ENCODE measurements at places on chromosomes 16 and 17.

GRCh38 chr16:66811043-66811442 lies 9.7 kb upstream of the TERB1 start:
- DNase-seq, result no peak

- no peak for DNase-seq
These were observed 56.3 kb downstream of the ABCC1 start for GRCh38 chr16:16005721-16006120.

DNA sequence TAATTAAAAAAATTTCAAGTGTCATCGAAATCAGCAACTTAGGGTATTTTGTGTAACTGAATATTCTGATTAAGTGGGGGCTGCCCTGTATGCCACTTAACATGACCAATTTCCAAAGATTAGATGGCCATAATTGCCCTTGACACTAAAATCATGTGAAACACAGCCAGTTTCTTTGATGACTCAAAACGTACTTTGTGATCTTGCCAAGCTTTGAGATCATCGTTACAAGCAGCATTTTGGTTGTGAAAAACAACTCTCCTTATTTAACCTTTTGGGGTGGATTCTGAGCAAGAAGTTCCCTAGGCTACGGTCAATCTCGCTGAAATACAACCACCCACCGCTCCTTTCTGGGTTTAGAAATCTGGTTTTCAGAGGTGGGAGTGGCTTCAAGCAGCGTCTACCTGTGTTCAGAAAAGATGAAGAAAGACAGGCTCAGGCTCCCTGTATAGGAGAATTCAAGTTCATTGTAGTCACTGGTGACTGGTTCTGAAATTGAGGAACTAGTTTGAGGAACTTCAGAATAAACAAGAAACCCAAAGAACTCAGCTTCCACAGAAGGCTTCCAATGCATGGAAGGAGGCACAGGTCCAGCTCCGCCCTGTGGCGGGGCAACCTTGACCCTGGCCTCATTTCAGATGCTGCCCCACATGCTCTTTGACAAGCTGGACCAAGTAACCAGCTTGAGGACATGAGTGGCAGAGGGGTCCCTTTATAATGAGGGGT lies 9.4 kb downstream of the MAP3K14 start:
- DNase-seq, result no peak

DNA sequence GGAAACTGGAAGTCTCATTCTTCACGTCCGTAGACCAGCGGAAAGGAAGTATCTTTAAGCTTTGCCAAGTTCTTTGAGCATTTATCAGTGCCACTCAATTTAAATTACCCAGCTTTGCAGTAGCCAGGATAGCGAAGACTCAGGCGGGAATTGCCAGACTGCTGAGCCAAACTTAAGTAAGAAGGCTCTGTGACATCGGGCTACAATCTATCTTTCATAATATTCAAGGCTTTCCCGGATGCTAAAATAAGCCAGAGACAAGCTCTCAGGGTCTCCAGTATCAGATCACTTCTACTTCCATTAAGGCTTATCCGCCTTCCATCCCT lies 436 bp upstream of the BRIP1 start:
- DNase-seq, result no peak

GRCh38 chr17:65925606-65926307 lies 266.2 kb downstream of the CEP112 start:
- DNase-seq, result no peak

DNA sequence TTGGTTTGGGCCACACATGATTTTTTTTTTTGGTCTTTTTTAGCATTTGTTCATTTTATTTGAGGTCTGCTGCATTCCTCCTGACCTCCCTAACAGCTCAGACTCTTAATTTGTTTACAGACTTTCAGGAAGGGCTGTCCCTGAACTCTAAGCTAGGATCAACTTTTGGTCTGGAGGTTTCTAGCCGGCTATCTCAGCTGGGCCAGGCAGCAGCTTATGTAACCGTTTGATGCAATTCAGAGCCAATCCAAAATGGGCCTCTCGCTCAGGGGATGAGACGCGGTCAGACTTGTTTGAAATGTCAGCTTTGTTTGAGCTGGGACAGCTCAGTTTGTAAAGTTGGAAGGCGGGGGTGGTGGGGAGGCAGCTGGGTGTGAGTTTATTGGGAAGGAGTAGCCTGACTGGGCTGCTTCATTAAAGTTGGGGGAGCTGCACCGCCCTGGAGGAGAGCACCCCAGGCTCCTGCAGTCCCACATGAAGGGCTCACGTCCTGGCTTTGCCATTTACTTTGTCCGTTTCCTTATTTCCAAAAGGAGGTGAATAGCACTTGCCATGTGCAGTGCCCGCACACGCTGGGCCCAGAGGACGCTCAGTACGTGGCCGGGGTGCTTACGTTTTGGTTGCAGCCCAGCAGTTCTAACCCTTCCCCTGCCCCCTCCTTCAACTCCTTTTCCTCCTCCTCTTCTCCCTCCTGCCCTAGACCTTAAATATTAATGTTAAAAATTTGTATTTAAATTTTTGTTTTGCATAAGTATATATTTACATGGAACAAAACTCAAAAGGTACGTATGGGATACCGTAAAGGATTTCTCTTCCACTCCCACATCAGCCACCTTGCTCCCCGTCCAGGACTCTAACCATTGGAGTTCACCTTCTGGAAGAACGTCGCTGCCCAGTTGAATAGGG lies 121.2 kb downstream of the SNX29 start:
- no peak for DNase-seq
